ENCODE measurements at places on chromosomes 1 and 21.
A peak's percentile ranks its signal among the peaks of the same experiment; 100 is the strongest.

- peak; percentile 13 for DNase-seq
Observed at GRCh38 chr1:41850029-41850428, 68.7 kb downstream of the HIVEP3 start.

GRCh38 chr1:167467126-167467710 is 51.1 kb downstream of the CD247 start:
- no peak for DNase-seq

DNA sequence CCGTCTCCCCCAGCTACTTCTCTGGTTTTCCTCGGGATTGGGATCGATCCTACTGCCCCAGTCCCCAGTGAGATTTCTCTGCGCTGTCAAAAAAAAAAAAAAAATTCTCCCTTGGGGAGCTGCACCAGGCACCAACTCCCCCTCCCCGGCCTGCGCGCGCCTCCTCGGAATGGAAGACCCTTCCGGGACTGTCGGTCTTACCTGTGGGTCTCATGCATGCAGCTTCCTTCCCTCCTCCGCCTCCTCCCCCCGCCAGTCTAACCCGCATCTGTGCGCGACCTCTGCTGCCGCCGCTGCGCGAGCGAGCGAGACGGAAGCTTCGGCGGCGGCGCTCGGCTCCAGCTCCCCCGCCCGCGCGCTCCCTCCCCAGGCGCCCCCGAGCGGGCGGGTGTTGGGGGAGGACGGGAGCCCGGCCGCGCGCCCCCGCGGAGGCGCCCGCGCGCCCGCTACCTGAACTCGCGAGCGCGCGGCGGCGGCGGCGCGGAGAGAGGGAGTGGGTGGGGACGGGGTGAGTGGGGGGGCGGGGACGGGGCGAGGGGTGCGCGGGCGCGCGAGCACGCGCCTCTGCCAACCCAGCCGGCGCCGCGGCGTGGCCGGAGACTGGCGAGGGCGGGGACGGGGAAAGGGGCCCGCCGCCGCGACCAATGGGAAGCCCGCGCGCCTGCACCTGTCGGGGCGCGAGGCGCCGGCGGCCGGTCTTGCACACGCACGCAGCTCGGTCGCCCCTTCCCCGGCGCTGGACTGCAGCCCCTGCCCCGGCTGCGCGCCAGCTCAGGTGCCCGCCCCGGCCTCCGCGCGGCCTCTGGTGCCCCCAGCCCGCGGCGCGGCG is at the start of gene SUSD4:
Gene SUSD4 (minus strand): TSS at position 321 of the 829 bp plus-strand sequence. CDS start 751 bp downstream, outside the sequence.
- no peak for DNase-seq

DNA sequence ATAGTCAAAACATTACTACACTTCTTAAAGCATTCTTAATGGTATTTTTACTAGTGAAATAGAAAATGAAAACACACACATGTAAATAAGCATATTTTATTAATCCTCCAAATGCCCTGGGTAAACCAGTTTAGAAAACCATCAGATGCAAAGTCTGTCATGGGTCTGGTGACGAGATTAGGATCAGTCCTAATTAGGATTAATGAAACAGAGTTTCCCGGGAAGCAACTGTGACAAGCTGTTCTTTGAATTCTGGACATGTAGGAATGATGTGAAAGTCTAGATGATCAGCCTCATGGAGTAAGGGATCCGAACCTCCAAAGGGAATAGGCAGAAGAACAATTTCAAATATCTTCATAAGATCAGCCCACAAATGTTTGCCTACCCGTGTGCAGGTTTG is 250.2 kb downstream of the KIF26B start:
- no peak for DNase-seq

DNA sequence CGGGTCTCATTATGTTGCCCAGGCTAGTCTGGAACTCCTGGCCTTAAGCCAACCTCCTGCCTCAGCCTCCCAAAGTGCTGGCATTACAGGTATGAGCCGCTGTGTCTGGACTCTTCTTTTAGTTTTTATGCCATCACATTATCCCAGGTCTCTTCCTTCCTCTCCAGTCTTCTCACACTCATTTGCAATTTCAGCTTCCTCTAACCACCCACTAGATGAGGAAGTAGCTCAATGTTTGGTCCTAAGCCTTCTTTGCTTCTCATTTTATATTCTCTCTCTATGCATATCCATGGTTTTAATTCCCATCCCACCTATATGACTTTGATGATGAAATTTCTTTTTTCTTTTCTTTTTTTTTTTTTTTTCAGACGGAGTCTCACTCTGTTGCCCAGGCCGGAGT is 3.1 kb upstream of the ZBTB8A start:
- no peak for DNase-seq

DNA sequence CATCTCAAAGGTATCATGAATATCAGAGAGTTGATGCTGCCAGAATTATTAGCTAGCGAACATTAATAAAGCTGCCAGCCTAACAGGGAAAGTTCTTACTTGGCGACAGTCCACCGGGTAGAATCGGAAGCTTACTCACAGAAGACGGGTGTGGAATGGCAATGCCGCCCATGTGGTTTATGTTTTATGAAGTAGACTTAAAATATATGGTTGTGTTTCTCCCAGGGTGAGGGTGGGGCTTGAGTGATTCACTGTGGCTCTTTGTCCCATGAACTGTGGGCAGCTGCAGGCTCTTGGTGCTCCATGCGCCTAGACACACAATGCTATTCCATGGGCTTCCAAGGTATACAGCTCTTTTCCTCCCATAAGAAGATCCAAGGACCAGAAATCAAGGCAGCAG is 162.7 kb downstream of the PIGK start:
- DNase-seq: no peak

DNA sequence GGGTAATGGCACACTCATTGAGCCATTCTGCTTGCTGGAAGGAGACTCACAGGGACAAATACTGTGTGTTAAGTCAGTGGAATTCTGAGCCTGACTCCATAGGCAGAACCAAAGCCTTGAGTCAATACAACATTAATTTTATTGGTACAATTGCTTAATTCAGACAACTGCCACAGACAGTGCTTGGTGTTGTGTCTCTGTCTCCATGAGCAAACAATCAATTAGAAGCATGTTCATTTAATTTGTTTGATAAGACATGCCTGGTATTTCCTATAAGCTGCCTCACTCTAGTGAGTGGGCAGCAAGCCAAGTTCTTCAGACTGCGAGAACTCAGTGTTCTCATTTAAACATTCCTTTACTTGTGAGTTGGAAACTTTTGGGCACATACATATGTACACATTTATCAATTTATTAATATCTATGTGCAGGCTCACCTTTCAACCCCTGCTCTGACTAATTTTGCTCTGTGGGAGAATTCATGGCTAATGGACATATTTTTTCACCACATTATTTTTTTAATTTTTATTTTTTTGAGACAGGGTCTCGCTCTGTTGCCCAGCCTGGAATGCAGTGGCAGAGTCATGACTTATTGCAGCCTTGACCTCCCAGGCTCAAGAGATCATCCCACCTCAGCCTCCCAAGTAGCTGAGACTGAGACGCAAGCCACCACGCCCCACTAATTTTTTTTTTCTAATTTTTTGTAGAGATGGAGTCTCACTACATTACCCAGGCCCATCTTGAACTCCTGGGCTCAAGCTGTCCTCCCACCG is 4.5 kb upstream of the SRSF10 start:
- DNase-seq: no peak

- DNase-seq: no peak
Observed at GRCh38 chr1:208134491-208134890, 109.7 kb downstream of the PLXNA2 start.

DNA sequence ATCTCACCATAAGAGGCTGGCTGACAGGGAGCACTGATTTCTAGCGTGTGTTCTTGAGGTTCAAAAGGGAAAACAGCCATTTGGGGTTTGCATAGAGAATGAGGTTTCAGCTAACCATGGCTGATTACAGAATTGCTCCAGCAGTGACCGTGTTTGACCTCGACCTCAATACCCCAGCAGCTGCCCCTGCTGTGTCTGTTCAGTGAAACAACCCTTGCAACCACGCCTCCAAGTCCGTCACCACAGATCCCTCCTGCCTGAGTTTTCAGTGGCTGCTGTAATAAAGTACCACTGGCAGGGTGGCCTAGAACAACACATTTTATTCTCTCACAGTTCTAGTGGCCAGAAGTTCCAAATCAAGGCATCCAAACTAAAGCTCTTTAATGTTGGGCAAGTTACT is 147.7 kb downstream of the HUNK start:
- no peak for DNase-seq

- no peak for DNase-seq
Observed at GRCh38 chr1:211583011-211583992, 4.3 kb upstream of the SLC30A1 start.

DNA sequence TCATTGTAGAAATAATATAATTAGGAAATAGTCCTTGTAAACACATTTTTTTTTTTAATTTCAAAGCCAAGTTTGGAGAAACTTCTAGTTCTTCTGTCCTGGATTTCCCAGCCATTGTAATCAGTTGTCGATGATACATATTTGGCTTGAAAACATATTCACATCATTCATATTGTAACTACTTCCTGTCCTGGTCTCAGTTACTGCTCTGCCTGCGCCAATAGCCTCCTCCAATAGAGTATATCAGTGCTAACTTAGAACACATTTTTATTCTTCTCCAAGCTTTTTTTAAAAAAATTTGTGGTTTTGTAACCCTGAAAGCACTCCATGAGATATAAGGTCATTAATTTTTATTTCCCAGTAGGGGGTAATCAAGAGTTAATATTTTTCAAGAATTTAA is 46.1 kb upstream of the FMO2 start:
- DNase-seq: no peak

- DNase-seq: no peak
Observed at GRCh38 chr1:53315456-53316423, 12.1 kb downstream of the LRP8 start.

DNA sequence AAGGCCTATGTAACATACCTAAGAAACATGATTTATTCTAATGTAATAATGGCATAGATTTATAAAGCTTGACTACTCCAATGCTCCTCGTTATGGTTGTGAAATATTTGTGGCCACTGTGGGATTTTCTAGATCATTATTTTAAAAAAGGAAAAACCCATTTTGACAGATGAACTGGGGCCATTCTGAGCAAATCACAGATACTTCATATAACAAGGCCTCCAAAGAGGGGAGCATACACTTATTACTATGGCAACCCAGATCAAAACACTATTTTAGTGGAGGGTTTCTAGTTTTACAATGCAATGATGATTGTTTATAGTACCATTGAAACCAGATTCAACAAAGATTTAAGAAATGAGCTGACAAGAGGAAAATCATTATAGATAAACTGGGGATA is 346.6 kb downstream of the ZNF326 start:
- no peak for DNase-seq

- DNase-seq: no peak
Observed at GRCh38 chr1:233843525-233844204, 60.8 kb upstream of the SLC35F3 start.

GRCh38 chr1:167400359-167400953 is 117.9 kb downstream of the CD247 start:
- no peak for DNase-seq

GRCh38 chr1:104874044-104874443 is 1124.3 kb downstream of the AMY1C start:
- no peak for DNase-seq

DNA sequence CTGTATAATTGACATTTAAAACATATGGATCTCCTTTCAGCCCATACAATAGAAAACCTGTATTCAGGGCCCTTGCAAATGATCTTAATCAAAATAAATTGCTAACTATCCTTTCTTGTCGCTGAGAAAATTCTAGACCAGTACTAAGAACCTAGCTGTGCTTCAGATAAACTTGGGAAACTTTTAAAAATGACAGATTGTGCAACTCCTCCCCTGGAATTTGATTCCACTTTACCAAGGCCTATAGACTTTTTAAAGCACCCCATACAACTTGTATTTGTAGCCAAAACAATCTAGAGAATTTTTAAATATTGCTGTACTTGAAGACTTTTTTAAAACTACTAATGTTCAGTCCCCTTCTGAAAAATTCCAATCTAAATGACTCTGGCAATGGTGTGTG is 51.6 kb downstream of the ZNF644 start:
- DNase-seq: no peak

- no peak for DNase-seq
Observed at GRCh38 chr1:33094971-33095604, 14.1 kb downstream of the AZIN2 start.

DNA sequence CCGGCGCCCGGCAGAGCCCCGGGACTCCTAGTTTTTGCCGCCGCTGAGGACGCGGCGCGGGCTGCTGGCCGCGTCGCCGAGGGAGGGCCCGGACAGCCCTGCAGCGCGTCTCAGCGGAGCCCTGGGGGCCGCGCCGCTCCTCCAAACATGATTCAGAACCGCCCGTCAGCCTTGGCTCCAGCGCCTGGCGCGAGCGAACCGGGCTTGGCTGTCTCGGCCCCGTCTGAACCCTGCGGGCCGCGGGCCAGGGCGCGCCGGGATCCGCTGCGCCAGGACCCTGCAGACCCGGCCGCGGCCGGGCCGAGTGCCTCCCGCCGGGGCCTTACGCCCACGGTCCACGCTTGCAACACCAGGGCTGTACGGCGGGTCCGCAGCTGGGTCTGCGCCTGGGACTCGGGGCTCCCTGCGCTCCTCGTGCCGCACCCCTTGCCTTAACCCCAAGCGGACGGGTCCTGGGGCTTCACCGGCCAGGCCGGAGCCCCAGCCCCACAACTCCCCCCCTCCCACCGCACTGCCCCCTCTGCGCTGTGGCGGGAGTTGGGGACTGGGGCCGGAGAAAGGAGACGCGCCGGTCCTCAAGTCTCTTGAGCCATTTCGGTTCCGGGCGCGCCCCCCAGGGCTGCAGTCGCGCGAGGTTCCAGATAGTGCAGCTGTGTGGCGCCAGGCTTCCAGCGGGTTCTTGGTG is 48.4 kb upstream of the CD34 start:
- no peak for DNase-seq

- no peak for DNase-seq
Observed at GRCh38 chr1:61523893-61524605, 200.9 kb downstream of the TM2D1 start.

DNA sequence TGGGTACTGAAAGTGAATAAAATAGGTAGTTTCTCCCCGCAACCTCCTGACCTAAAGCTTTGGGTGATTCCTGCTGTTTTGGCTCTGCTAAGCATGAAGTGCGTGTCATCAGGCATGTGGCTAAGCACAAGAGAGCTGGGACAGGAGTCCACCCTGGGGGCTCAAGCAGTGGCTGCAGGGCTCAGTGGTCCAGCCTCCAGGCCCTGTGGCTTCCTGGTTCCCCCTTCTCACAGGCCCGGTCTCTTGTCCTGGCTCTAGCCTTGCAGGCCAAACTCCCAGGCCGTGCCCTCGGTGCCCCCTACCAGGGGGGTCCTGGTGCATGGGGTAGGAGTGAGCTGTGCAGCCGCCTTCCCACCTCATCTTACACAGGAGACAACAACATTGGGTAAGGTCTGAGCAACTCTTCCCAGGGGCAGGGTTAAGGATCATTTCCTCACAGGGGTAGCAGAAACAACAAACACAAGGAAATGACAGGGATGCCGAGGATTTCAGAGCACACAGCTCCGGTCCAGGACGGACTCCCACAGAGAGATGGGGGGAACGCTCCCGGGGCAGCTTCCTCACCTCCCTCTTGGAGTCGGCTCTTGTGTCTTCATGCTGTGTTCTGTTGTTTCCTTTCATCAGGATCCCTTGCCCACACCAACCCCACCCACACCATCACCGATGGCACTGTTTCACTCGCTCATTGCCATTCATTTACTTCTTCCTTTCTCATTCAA is 19.8 kb upstream of the SLC2A1 start:
- no peak for DNase-seq

DNA sequence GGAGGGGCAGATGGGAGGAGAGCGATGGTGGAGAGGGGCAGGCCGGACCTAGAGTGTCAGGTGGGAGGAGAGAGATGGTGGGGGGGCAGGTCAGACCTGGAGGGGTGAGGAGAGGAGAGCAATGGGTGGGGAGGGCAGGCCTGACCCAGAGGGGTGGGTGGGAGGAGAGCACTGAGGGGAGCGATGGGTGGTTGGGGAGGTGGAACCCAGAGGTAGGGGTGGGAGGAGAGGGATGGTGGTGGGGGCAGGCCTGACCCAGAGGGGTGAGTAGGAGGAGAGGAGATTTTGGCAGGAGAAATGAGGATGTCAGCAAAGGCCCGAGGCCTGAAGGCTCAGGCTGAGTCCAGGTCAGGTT is 157.3 kb upstream of the VAMP3 start:
- no peak for DNase-seq
